ENCODE measurements at places on chromosomes 11 and 22.

DNA sequence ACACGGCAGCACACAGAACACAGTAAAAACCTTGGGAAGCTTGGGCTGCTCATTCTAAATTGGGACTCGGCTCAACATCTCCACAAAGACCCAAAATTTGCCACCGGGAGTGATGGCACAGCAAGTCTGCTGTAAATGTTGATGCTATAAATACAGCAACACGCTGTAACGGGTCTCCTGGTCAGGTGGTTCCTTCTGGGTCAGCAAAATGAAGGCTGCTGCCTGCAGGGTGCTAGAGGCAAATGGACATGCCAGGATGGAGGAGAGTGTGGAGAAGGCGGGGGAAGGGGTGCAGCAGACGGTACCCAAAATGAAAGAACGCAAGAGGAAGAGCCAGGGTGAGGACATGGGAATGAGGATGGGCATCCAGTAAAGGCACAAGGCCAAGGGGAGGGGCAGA is 30.4 kb downstream of the MAFF start:
- no peak for DNase-seq

GRCh38 chr22:47257976-47258375 is 495.5 kb downstream of the TBC1D22A start:
- no peak for DNase-seq

GRCh38 chr11:35305670-35306382 is 113.5 kb downstream of the SLC1A2 start:
- peak; percentile 23 for DNase-seq

DNA sequence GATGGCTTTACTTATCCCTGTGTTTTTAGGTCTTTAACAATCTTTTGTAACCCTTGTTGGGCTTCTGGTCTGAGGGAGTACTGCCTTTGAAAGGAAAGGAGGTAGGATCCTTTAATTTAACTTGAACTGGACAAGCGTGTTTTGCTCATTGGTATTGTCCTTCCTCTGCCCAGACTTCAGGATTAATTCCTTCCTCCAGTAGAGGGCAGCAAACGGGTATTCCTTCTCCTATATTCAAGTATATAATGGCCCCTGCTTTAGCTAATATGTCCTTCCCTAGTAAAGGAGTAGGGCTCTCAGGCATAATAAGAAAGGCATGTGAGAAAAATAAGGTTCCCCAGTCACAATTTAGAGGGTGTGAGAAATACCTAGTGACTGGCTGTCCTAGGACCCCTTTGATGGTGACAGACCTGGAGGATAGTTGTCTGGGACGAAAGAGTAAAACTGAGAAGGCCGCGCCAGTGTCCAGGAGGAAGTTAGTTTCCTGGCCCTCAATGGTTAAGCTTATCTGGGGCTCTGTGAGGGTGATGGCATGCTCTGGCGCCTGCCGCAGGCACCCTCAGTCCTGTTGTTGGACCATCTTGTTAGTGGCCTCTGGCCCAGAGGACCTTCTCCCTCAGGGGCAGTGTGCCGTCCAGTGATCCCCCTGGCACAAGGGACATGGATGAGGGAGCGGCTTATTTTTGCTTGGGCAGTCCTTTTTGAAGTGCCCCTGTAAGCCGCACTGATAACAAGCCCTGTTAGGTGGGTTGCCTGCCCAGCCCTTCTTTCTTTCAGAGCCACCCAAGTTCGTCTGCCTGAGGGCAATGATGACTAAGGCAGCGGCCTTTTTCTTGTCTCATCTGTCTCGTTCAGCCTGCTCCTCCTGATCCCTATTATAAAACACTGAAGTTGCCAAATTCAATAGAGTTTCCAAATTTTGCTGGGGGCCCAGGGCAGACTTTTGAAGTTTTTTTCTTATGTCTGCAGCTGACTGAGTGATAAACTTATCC is 51.8 kb downstream of the C11orf71 start:
- DNase-seq = peak; percentile 9

DNA sequence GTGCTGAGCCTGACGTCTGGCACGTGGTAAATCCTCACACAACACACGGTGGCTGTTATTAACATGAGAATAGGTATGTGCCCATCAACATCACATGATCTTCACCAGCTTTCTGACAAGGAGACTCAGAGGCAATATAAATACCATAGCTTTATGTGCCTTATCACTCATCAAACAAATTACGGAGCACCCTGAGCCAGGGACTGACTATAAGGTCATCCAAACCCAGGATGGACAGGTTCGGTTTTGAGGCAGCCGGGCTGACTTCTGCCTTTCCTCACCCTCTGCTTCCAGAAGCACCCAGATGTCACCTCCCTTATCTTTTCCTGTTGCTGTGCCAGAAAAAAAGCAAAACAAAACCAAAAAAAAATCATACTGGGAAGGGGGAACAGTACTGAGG is 5.7 kb upstream of the PLAAT3 start:
- no peak for DNase-seq

GRCh38 chr22:39350757-39351688 is 1.2 kb downstream of the SYNGR1 start:
- no peak for DNase-seq

DNA sequence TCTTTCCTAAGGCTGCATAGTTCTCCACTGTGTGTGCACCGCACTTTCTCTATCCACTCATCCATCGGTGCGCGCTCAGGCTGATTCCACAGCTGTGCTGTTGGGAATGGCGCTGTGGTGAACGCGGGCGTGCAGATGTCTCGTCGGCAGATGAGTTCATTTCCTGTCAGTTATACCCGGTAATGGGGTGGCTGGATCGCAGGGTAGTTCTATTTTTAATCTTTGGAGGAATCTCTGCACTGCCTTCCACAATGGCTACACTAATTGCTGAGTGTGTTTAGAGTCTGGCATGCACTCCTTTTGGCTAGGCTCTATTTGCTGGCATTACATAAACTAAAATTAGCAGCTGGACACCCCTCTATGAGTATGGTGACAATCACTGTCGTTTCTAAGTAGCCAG is 27.9 kb upstream of the KRTAP5-7 start:
- no peak for DNase-seq

- no peak for DNase-seq
These were observed 55.1 kb upstream of the GRK3 start for GRCh38 chr22:25509374-25509791.
